Stimulated activated CD4-positive, alpha-beta T cell treated with anti-CD3 and anti-CD28 coated beads, Interleukin-12 subunit alpha, Interleukin-12 subunit beta, amount 100 ng/mL, for 24 hours (primary cell): ENCODE measurements at places on chromosomes 3 and 15.

DNA sequence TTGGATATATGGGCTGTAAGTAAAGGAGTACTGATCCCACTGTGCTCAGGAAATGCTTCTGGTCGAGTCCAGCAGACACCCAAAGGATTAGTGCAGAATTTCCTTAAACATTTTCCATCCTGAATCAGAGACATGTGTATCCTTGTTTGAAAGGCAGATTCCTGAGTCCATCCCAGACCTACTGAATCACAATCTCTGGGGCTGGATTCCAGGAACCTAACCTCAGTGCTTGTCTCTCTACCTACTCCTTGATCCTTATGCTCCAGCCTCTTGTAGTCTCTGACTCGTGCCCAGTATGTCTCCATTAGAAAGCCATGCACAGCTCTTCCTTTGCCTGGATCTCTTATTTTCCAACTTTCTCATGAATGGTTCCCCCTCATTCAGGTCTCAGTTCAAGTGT is 585.8 kb downstream of the NLGN1 start:
- no peak for DNase-seq

DNA sequence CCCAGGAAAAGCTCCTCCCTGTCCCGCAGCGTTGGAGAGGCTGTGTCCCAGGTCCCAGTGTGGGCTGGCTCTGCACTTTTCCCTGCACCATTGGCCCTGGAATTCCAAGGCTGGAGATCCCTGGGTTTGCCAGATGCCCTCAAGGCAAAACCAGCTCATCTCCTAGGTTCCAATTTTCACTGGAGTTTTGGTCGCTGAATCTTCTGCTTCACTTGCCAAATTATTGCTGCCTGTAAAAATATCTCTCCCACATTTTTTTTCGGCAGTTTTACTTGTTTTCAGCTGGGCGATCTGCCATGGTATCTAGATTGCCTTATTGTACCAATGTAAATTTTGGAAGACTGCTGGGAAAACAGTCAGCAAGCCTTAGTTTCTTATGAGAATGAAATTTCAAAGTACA is 150.9 kb upstream of the ATP10A start:
- no peak for DNase-seq

GRCh38 chr15:83207660-83208366 is at the start of gene HDGFL3:
Gene HDGFL3 (minus strand): TSS chr15:83207823. CDS start chr15:83207414, 409 bp downstream.
- peak; percentile 4 for DNase-seq

GRCh38 chr3:183631715-183632114 is 3.7 kb upstream of the KLHL24 start:
- DNase-seq: no peak

GRCh38 chr15:43346305-43346704 is 15.9 kb upstream of the LCMT2 start:
- DNase-seq: no peak

DNA sequence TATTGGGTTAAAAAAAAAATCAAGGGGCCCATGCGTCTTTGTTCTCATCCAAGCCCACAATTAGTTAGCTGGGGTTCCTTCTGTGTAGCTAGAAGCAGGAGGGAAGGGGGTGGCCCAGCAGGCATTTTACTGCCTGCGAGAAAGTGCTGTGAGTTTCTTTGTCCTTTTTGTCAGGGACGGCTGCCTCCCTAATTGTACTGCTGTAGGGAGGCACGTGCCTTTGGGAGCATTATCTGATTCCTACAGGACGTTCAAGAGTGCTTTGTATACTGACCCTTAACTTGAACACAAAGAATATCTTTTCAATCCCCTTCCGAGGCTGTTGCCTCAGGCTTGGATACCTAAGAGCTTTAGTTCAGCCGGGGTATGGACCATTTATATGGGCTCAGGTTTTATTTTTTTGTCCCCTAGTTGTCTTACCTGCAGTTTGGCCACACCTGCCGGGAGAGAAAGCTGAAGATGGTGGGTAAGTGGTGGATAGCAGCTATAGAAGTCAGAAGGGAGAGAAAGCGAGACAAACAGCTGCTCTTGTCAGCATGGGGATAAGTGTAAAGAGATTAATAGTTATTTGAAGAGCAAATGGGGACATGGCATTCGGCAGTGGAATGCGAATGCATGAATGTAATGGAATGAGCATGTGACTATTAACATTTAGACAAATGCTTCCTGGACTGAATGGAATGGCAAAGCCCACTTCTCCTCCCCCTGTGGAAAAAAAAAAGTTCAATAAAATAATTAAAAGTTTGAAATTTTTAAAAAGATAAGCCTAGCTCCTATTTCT is 175.2 kb downstream of the TP63 start:
- DNase-seq: no peak

DNA sequence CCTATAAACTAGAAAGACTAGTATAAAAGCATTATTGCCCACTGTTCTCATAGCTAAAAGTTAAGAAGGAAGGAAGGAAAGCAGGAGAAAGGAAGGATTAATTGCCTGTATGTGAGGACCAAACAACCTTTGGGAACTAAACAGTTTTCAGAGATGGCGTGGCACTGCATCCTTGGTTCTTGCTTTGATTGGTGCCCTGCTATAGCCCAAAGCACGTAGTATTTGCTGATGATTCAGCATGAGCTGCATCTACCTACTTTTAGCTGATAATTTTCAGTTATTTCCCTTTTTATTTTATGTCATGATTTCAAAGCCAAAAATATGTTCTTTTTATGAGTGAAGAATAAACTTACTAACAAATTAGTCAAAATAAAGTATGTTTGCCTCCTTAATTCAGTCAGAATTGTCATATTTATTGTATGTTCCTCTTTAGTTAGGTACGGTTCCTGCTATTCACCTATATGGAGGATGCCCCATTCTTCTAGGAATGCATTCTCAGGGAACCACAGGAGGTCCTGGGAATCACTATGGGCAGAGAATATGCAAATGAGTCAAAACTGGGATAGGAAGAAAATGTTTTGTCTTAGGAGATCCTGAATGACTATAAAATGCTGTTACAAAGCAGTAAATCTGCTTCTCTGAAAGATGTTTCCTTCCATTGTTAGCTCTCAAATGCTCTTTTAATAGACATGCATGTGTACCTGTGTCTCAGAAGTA is 65.4 kb upstream of the THSD4 start:
- DNase-seq: no peak

DNA sequence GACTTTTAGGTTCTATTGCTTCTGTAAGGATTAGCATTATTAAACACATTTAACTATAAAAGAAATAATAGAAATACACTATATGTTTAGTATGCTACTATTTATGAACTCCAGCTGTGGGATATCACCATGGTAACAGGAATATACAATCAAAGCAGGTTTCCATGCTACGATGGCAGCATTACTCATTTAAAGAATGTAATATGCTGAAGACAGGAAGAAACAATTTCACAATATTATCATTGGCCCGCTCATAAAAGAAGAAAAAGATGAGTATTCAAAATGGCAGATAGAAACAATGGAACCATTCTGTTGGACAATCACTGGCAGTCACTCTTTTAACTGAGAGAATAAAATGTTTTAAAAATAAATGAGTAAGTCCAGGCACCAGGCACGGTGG is 153.4 kb downstream of the CBLB start:
- DNase-seq: no peak
